ENCODE measurements at places on chromosomes 16 and 17.

DNA sequence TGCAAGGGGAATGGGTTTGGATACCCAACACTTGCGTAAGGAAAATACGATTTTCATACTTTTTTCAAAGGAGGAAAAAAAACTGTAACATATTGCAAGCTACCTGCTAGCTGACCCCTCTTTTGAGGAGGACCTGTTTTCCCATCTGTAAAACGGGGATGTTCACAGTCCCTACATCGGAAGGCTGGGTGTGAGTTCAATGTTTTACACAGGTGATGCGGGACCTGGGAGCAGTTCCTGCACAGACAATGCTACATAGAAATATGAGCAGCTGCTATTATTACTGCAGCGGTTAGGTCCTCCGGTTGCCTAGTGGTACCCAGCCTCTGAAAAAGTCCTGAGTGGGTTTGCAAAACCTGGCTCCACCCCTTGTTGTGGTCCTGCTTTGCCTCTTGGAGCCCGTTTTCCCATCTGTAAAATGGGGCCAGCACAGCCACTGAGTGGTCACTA lies 3.5 kb downstream of the SOCS1 start:
- no peak overlapping the region for H3K4me3 ChIP-seq
- no peaks in the 10 kb centered on the region for H3K27me3 ChIP-seq
- no peaks in the 10 kb centered on the region for H3K36me3 ChIP-seq
- no peak for DNase-seq
- H3K4me1 ChIP-seq = peaks cover 34% of the 10 kb centered on the region
- H3K27ac ChIP-seq = no peak overlapping the region

DNA sequence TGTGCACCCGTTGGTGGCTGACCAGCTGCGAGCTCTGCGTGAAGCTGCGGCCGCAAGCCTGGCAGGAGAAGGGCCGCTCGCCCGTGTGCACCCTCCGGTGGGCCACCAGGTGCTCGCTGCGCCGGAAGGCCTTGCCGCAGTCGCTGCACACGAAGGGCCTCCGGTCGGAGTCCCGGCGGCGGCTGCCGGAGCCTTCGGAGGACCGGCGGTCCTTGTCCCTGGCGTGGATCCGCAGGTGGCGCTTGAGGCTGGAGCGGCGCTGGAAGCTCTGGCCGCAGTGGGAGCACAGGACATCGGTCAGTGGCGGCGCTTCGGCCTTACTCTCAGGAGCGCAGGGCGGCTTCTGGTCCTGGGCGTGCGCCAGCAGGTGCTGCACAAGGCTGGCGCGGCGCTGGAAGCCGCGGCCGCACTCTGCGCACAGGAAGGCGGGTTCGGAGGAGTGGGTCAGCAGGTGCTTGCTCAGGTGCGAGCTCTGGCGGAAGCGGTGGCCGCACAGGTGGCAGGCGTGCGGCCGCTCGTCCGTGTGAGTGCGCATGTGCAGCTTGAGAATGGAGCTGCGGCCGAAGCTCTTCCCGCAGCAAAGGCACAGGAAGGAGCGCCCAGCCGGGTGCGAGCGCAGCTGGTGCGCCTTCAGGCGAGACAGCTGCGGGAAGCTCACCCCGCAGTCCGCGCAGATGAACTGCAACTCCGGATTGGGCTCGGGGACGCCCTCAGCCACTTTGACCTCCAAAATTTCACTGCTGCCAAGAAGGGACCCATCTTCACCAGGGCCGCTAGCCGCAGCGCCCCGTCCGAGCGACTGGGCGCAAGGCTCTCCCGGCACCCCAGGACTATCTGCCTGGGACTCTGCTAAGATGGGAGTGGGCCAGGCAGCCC lies 9.1 kb downstream of the ZSCAN10 start:
- H3K27me3 ChIP-seq = no peaks in the 10 kb centered on the region
- DNase-seq = no peak
- H3K4me1 ChIP-seq = no peaks in the 10 kb centered on the region
- no peaks in the 10 kb centered on the region for H3K36me3 ChIP-seq
- H3K4me3 ChIP-seq = no peak overlapping the region
- no peak overlapping the region for H3K27ac ChIP-seq

DNA sequence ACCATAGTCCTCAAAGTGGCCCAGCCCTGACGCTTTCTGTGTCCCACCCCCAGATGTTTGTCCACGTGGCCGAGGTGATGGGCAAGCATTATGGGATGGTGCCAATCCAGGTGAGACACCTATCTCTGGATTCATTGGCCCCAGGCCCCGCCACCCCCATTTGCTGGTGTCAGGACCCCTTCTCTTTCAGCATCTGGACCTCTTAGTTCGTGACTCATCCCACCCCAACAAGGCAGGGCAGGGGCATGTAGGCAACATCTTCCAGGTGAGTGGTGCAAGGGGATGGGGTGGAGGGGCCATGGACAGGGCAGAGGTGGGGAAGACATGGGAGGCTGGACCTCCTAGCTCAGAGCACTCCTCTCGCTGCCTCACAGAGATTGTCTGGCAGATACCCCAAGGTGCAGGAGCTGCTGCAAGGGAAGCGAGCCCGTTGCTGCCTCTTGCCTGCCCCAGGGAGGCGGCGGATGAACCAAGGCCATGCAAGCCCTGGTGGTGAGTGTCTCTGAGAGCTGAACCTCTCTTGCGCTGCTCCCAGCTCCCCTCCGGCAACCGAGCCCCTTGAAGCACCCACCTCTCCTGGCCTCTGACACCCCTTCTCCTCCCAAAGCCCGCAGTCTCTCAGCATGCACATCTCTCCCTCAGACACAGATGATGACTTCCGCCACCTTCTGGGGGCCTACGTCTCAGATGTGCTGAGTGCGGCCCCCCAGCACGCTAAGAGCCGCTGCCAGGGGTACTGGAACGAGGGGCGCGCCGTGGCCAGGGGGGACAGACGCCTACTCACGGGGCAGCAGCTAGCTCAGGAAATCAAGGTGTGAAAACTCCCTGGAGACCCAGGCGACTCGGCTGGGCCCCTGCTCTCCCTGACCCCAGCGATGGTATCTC lies 3.6 kb downstream of the RNF112 start:
- no peak overlapping the region for H3K4me3 ChIP-seq
- H3K4me1 ChIP-seq = peaks cover 15% of the 10 kb centered on the region
- no peaks in the 10 kb centered on the region for H3K36me3 ChIP-seq
- H3K27me3 ChIP-seq = no peaks in the 10 kb centered on the region

DNA sequence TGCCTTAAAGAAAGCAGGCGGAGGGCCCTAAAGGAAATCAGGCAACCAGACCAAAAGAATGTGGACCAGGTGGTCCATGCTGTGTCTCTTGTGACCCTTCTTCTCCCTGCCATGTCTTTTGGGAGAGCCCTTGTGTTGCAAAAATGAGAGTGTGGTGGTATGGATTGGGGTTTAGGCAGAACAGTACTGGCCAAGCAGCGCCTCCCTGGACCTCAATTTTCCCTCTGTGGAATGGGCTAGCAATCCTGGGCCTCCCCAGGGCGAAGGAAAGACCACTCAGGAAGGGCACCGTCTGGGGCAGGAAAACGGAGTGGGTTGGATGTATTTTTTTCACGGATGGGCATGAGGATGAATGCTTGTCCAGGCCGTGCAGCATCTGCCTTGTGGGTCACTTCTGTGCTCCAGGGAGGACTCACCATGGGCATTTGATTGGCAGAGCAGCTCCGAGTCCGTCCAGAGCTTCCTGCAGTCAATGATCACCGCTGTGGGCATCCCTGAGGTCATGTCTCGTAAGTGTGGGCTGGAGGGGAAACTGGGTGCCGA lies 7.6 kb upstream of the NLRC5 start:
- H3K4me1 ChIP-seq = peaks cover 59% of the 10 kb centered on the region
- peak; percentile 66 for DNase-seq
- H3K4me3 ChIP-seq = no peak overlapping the region
- no peaks in the 10 kb centered on the region for H3K36me3 ChIP-seq

DNA sequence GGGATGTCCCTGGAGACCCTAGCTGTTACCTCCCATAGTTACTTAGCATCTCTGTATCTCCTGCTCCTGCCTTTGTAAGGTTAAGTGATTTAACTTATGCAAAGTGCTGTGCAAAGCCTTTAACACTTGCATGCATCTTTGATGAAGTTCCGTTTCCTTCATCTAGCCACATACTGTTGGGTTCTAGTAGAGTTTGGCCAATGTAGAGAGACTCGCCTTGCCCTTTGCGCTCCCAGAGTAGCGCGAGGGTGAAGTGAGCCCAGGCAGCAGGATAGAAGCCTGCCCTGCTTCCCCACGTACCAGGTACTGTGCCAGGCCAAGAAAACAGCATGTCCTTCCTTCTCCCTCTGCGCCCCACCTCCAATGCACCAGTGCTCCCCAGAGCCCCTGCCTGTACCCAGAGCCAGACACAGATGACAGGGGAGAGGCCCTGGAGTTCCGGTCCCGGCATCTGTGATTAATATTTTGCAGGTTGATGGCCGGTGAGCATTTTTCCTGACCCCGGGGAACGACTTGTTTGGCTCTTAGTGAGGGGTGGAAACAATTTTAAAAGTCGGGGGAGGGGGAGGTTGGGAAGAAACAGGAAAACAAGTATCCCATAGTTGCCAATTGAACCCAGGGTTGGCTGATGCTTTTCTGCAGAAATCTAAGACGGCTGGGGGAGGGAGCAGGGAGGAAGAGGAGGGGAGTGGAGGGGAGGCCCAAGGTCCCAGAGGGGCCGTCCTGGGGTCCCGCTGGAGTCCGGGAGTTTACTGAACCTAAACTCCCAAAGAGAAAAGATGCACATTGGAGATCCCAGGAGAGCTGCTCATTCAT lies 13.1 kb upstream of the CDC42EP4 start:
- H3K4me1 ChIP-seq = peaks cover 6% of the 10 kb centered on the region
- H3K27ac ChIP-seq = no peak overlapping the region
- no peak overlapping the region for H3K4me3 ChIP-seq
- peaks cover 36% of the 10 kb centered on the region for H3K27me3 ChIP-seq

GRCh38 chr16:50632927-50633800 lies 47.9 kb downstream of the SNX20 start:
- DNase-seq = no peak
- peaks cover 7% of the 10 kb centered on the region for H3K4me1 ChIP-seq
- peaks cover 47% of the 10 kb centered on the region for H3K36me3 ChIP-seq

DNA sequence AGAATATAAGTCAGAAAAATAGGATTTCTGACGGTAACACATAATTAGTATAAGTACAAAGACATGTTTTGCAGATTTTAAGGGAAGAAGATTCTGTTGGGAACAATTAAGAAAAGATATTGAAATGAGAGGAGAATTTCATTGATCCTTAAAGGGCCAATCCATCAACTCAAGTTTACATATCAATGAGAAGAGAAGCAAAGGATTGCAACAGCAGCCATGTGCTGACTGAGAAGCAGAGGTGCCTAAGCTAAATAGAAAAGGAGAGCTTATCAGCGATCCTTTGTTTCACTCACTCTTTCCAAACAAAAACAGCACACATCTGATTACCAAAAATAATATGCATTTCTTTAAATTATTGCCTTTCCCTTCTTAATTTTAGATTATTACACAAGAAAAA lies 94.6 kb downstream of the ITFG1 start:
- H3K36me3 ChIP-seq = no peaks in the 10 kb centered on the region
- H3K27ac ChIP-seq = no peak overlapping the region
- H3K27me3 ChIP-seq = no peaks in the 10 kb centered on the region
- no peaks in the 10 kb centered on the region for H3K4me1 ChIP-seq
- DNase-seq = no peak

GRCh38 chr17:66468241-66469087 lies 166.1 kb downstream of the PRKCA start:
- H3K36me3 ChIP-seq = no peaks in the 10 kb centered on the region
- H3K4me1 ChIP-seq = peaks cover 18% of the 10 kb centered on the region

DNA sequence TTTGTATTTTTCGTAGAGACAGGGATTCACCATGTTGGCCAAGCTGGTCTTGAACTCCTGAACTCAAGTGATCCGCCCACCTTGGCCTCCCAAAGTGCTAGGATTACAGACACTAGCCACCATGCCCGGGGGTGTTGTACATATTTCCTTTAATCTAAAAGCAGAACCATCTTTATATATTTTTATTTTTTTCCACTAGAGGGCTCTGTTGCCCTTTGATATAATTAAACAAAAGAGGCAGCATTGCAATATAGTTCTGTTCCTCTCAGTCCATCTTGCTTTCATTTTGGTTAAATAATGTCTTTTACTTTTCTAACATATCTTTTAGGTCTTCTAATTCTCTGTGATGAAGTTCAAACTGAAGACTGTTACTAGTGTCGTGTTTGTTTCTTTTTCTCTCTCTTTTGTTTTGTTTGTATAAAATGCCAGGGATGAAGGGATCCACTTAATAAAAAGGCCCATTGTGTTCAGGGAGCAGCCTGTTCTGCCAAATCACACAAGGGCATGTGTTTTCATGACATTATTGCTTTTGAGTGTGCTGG lies 23.4 kb downstream of the WWOX start:
- peaks cover 12% of the 10 kb centered on the region for H3K4me1 ChIP-seq
- peak overlapping the region; percentile 51 for H3K27ac ChIP-seq
- H3K4me3 ChIP-seq = no peak overlapping the region
- peaks cover 21% of the 10 kb centered on the region for H3K36me3 ChIP-seq
- no peaks in the 10 kb centered on the region for H3K27me3 ChIP-seq

DNA sequence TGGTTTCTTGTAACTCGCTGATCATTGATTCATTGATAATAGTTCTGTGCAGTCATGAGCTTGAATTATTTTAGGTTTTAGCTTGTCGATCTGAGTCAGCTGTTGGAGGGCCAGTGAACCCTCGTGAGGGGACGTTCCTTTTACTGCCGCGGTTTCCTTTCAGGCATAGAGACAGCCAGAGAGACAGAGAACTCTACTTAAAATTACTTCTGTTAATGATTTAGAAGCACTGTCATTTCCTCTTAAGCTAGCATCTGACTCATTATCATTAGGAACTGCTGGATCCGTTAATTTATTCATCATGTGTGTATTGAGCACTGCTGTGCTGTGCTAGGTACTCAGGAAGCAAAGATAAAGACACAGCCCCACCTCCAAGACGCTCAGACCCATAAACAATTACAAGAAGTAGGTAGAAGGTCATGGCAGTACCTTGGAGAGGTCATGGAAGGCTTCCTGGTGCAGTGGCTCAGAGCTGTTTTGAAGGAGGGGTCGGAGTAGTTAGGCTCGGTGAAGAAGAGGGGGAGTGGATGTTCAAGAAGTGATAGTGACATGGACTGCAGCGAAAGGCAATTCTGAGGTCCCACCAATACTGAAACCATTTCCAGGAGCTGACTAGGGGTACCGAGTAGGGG lies 3.3 kb downstream of the PGS1 start:
- H3K4me3 ChIP-seq = no peak overlapping the region
- peaks cover 30% of the 10 kb centered on the region for H3K4me1 ChIP-seq
- no peaks in the 10 kb centered on the region for H3K36me3 ChIP-seq
- H3K27me3 ChIP-seq = no peaks in the 10 kb centered on the region
- H3K27ac ChIP-seq = no peak overlapping the region

- peaks cover 48% of the 10 kb centered on the region for H3K4me1 ChIP-seq
- H3K27me3 ChIP-seq = no peaks in the 10 kb centered on the region
- peak overlapping the region; percentile 97 for H3K27ac ChIP-seq
- peak; percentile 58 for DNase-seq
- H3K4me3 ChIP-seq = peak overlapping the region; percentile 74
Measured at GRCh38 chr16:15847611-15848175, 9.1 kb downstream of the MYH11 start.

DNA sequence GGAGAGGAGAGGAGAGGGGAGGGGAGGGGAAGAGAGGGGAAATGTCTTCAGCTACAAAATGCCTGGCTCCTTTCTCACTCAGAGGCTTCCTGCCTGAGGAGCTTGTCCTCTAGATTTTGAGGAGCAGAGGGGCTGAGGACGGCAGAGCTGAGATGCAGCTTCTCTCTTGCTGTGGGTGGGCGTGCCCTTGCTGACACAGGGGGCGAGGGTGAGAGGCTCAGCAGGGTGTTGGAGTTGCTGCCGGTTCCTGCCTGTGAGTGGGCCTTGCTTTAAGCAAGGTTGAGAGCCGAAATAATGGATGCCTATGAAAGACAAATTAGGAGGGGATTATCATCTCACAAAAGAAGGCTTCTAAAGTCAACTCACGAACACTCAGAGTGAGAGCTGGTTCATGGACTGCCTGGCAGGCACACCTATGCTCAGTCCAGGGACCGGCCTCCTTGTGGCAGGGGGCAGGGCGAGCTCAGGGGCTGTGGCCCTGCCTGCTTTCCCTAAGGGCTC lies 215.6 kb downstream of the MSI2 start:
- peaks cover 9% of the 10 kb centered on the region for H3K4me1 ChIP-seq
- H3K27me3 ChIP-seq = no peaks in the 10 kb centered on the region
- no peak for DNase-seq
- no peaks in the 10 kb centered on the region for H3K36me3 ChIP-seq
- no peak overlapping the region for H3K4me3 ChIP-seq
